ENCODE measurements at places on chromosomes 13 and 19.

DNA sequence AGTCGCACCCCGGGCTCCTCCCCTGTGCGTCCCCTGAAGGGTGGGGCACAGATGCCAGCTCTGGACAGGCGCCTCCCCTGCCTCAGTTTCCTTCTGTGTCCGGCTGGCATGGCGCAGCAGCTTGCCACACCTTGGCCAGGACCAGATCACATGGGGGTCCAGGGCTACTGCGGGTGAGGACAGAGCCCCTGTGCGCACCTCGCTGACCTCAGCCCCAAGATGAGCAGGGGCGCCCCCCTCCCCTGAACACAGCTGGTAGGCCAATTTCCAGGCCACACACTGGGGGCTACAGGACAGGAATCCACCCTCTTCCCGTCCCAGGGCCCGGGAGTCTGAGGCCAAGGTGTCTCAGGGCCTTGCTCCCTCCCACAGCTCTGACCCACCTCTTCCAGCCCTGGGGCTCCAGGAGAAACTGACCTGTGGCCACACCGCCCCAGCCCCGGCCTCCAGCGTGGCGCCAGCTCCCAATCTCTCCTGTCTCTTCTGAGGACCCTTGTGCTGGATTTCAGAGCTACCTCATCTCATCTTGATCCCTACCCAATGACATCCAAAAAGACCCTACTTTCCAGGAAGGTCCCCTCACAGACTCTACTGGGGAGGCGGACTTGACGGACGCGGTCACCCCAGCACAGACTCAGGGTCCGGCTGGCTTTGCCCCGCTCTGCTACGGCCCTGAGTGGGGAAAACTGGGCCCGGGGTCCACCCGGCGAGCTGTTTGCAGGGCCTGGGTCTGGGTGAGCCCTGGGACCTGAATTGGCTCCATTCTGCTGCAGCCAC is 28.2 kb downstream of the SBNO2 start:
- DNase-seq: no peak

DNA sequence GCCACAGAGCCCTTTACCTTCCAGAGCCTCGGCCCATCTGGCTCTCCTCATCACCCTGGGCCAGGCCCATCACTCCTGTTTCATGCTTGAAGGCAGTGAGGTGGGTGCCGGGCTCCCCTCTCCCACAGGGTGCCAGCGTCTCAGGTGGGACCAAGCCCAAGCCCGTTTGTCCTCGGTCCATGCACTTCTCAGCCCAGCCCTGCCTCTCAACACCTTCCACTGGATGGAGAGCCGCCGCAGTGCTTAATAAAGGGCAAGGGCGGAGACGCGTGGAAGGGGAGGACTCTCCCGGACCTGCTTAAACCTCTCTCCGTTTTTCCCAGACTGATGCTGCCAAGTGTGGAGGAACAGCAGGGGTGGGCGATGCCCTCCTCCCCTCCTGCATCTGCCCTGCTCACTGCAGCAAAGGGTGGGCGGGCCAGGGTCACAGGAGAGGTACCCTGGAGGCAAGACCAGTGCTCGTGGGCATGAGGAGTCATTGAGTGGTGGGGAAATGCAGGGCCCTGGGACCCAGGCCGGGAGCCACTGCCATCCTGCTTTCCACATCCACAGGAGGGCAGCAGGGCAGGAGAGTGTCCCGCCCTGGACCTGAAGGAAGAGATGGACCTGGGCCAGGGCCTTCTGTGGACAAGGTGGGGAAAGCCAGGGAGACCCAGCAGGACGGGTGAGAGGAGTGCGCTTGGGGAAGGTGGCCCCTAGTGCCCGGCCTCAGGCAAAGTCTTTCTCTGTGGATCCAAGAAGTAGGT is 9.7 kb upstream of the ATP11A start:
- no peak for DNase-seq

- DNase-seq: no peak
These were observed 5.7 kb downstream of the ATP4A start for GRCh38 chr19:35557539-35558399.

DNA sequence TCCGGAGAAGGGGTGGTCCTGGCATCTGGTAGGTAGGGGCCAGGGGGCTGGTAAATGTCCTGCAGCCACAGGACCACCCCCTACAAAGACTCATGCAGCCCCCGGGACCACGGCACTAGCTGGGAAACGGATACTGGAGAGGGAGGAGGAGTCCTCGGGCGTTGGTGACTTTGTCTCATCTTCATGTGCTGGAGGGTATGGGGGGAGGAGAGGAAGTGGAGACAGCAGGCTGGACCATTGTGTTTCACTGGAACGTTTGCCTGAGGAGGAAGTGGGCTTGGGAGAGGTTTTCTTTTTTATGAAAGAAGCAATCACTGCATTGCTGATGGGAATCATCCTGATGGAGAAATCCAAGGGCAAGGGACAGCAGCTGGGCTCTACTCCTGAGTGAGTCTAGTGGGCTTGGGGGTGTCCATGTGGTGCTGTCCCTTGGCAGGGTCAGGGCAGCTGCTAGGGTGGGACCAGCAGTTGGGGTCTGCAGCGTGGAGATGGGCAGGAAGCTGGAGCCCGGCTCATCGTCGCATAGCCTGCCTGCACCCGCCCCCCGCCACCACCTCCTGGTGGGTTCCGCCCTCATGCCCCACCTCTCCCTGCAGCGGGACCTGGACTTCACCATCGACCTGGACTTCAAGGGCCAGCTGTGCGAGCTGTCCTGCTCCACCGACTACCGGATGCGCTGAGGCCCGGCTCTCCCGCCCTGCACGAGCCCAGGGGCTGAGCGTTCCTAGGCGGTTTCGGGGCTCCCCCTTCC is 1.7 kb upstream of the ADM5 start:
- DNase-seq: no peak

DNA sequence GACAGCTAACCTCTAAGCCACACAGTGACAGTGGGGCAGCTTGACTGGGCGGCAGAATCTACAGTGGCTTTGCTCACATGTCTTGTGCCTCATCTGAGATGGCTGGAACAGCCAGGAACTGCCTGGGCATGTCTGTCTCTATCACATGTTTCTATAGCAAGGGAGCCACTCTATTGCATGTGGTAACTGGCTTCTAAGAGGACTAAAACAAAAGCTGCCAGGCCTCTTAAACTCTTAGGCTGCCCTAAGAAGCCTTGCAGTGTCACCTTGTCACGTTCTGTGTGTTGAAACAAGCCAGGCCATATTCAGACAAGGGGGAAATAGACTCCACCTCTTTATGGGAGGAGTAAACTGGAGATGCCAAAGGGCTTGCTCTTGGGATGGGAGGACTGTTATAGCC is 122.9 kb upstream of the MAB21L1 start:
- DNase-seq: no peak

DNA sequence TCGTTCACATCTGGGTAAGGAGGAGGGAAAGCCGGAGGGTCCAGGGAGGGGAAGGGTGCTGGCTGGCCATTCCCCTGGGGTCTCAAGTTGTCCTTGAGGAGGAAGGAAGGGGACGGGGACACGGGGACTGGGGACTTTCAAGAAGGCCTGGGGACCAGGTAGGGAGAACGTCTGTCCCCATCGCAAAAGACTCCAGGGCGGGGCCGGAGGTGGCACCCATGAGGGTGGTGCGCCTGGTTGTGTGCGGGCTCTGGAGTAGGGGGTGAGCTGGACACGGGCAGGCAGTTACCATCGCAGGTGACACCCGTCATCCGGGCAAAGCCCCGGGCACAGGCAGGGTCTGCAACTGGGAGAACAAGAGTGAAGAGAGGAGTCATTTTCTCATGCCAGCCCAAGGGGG is 23.4 kb downstream of the FBN3 start:
- DNase-seq: no peak

DNA sequence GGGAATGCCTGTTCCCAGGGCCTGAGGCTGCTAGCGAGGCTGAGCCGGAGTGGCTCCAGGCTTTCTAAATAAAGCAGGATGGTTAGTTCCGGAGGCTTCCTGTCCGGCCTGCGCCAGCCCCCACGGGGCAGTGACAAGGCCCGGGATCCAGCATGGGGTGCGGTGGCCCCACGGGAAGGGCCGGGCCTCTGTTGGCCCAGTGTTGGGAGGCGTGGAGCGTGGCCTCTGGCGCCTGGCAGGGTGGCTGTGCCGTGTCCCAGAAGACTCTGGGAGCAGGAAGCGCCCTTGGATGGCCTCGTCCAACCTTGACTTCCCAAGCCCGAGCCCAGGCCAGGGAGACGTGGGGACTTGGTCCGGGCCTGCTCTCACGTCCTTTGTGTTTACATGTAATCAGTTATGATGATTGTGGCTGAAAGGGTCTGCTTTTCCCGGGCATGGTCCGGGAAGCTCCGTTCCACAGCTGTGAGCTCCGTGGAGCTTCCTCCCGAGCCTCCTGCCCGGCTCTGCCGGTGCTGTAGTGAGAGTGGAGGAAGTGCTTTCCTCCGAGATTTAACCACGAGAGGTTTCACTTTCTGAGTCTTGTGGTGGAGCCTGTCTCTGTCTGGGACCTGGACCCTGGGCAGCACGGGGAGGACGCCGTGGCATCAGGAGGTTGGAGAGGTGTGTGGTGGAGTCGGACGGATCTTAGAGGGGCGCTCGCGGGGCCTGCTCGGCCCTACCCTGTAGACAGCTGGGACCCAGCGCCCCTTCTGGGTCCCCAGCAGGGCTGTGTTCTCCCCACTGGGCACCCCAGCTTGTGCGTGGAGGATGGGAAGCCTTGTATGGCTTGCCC is 4.6 kb downstream of the GNA11 start:
- no peak for DNase-seq

GRCh38 chr13:80244574-80244973 is 96.4 kb downstream of the SPRY2 start:
- DNase-seq: no peak

- DNase-seq: no peak
These were observed 54.9 kb downstream of the KCNRG start for GRCh38 chr13:50070186-50070585.

DNA sequence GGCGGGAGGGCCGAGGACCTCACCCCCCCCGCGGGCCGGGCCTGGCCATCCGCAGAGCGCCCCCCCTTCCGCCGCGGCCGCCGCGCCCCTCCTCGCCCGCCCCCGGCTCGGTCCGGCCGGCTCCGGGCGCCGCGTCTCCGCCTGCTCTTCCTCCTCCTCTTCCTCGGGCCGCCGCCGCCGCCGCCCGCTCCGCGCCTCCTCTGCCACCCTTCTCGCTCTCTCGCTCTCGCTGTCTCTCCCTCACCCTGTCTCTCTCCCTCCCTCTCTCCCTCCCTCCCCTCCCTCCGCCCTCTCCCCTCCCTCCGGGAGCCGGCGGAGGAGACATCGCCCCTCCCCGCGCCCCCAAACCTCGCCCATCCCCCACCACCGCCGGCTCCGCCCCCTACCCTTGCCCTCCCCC is at the start of gene SHANK1:
SHANK1 (minus strand) TSS at position 237 of the 400 bp plus-strand sequence. CDS start 2,883 bp downstream, outside the sequence.
- no peak for DNase-seq

GRCh38 chr13:75129331-75129730 is 352.6 kb downstream of the TBC1D4 start:
- DNase-seq: no peak

- DNase-seq: no peak
These were observed 73.6 kb downstream of the COG3 start for GRCh38 chr13:45538382-45538781.

DNA sequence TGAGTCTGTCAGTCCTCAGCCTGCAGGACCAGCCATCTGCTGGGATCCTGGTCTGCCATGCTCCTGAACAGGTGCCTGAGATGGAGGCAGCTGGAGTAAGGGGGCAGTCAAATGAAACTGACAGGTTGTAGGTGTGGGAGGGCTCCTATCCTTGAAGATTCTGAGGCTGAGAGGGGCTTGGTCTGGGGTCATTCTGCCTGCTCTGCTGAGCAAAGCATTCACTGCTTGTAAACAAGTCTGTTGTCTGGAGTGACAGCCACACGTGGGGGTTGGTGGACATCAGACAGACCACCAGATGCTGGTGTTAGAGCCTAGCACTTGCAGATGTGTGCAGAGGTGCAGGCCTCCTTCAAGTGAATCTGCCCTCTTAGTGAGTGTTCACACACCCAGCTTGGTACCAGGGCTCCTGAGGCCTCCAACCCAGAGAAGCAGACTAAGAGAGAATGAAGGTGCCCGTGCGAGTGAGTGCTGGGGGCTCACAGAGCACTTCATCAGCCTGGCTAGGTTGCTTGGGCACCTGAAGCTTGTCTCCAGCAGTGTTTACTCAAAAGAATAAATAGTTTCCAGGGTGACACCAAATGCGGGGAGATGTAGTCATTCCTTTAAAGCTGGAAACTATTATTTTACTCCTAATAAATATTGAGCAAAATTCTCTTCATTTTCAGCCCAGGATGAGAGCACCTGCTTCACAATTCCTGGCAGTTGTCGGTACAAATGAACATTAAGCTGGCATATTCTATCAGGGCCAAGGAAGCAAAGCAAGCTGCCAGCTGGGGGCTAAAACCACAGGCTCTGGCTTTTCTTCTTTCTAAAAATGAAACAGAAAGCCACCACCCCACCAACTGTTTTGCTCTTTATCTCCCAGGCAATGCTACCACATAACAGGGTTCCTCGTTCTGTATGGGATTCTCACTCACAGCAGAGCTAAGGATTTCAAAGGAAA is 82.3 kb downstream of the RNASEH2B start:
- no peak for DNase-seq
